ENCODE measurements at places on chromosomes 7 and 10.

- peak; percentile 75 for DNase-seq
Observed at GRCh38 chr7:47179812-47180515, 401.9 kb downstream of the TNS3 start.

GRCh38 chr10:102322914-102323313 lies 72.6 kb upstream of the NFKB2 start:
- DNase-seq: no peak

DNA sequence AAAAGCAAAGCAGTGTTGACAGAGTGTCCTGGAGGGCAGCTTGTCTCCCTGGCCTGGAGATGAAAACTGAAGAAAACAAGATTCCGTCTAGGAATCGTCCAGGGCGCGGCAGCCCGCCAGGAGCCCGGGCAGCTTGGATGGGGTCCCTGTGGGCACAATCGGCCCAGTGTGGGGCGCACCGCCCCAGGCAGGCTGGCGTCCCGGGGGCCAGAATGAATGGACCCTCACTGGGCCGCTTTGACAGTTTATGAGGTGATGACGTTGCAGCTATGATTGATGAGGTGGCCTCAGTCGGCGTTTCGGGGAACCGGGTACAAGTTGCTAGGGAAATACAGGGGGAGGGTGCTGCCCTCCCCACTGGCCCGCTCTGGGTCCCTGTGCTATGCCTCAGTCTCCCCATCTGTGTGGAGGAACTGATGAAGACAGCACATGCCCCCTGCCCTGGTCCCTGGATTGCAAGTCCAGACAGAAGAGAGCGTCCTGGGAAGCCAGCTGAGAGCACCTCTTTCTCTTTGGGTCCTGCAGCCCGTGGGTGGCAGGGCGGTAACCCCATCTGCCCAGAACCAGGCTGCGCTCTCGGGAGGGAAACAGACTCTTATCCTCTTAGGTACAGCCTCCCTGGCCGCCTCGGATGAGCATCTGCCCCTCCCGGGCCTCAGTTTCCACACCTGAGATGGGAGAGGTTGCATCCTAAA lies 131.3 kb downstream of the LHPP start:
- no peak for DNase-seq

DNA sequence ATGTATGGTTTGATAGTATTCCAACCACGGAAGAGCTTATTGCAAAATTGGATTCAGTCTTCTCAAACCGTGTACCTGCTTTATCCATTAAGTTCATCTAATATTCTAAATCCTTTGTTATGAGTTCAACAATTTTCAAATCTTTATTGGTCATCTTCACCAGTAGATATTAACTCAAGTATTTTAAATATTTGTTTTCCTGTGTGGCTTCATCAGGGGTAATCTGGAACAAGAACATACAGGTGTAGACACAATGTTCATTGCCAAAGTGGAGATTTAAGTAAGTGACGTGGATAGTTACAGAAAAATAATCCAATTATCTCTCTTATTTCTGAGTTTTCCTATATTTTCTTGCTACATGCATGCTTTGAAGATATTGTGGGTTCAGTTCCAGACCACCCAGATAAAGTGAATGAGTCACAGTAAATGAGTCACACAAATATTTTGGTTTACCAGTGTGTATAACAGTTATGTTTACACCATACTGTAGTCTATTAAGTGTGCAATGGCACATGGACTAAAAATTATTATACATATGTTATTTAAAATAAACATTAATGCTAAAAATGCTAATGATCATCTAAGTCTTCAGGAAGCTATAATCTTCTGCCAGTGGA lies 429.0 kb upstream of the POT1 start:
- DNase-seq: no peak

GRCh38 chr10:48214716-48215485 lies 59.6 kb downstream of the FRMPD2 start:
- no peak for DNase-seq

DNA sequence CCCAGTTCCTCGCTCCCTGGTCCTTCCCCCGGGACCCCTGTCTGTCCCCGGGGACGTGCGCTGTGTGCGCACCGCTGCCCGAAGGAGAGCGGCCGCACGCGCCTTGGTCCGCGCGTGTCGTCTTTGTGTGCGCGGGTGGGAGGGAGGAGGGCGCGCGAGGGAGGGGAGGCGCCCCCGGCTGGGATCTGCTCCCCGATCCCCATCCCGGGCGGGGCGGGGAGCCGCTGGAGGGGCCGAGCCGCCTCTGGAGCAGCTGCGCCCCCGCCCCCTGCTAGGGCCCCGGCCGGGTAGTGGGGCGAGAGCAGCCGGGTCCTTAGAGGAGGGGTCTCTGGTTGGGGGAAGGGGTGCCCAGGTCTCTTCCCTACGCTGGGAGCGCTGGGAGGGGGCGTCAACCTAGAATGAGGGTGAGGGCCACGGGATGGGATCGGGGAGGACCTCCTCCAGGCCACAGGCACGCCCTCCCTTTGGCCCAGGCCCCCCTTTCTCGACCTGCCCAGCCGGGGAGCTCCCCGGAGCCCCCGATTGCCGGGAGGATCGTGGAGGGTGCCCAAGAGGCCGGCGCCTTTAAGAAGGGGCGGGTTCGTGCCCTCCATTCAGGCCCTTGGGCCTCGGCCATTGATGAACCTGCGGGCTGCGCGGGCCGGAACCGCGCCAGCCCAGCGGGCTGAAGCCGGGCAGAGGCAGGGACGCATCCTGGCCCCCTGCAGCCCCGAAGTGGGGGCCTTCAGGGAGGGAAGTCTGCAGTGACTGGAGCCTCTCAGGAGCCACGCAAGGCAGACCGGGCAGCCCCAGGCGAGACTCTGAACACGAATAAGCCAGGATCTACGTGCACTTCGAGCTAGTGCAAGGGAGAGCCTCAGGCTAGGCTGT lies 678 bp downstream of the SH2B2 start:
- DNase-seq: no peak

- no peak for DNase-seq
Observed at GRCh38 chr10:26653004-26653403, 44.5 kb upstream of the PDSS1 start.

GRCh38 chr7:134943785-134944400 lies 42.4 kb upstream of the AGBL3 start:
- DNase-seq: peak; percentile 27

DNA sequence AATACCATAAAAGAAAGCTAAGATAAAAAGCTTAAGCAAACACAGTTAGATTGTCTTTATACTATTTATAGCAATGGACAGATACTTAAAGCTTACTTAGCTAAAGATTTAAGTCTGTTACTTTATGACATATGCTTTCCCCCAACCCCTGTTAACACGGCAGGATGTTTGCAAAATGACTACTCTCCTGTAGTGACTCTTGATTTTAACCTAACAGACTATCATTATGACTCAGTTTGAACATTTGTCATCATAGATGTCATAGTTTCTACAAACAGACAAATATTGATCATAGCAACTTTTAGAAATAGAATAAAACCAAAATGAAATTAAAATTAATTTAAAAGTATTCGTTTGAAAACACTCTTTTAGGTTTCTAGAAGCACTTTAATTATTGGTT lies 7.8 kb upstream of the COMMD3 start:
- DNase-seq: peak; percentile 60

GRCh38 chr10:74683621-74684364 lies 142.6 kb upstream of the KAT6B start:
- DNase-seq: peak; percentile 9

DNA sequence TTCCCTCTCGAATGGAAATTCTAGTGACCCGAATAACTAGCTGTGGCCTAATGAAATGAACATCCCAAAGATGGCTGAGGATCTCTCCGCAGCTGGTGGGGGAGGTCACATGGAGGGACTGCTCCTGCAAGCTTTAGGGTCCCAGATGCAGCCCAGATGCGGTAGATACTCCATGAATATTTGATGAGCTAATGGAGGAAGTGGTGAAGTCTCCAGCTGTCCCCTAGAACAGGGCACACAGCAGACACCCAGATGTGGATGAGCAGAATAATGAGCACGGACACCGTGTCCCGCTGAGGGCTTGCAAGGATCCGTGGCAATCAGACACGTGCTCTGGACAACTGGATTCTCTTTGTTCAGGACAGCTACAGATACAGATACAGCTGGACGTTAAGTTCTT lies 59.2 kb downstream of the DENND2A start:
- DNase-seq: no peak

GRCh38 chr7:106864298-106865081 lies 592 bp upstream of the PIK3CG start:
- peak; percentile 28 for DNase-seq

DNA sequence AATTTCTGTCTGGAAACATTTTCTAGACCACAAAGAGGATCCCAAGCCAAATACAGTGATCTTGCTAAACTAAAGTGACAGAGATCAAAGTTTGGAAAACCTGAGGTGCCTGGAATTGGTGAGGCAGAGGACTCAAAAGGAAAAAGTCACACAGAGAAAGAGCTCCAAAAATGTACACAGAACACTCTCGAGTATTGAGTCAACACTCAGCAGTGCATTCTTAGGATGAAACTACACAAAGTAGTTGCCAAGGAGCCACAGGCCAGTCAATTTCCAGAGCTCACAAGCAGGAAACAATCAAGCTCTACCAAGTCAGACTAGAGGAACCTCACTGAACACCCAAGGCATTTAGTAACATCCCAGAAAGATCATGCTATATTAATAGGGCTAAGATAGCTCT lies 61.3 kb downstream of the MICU1 start:
- peak; percentile 59 for DNase-seq

Data from fibroblast of skin of right quadriceps (primary cell).